Stimulated activated CD4-positive, alpha-beta T cell treated with anti-CD3 and anti-CD28 coated beads, Interleukin-15, amount 100 ng/mL, for 1 hour (primary cell): ENCODE measurements at places on chromosomes 16 and 17.

DNA sequence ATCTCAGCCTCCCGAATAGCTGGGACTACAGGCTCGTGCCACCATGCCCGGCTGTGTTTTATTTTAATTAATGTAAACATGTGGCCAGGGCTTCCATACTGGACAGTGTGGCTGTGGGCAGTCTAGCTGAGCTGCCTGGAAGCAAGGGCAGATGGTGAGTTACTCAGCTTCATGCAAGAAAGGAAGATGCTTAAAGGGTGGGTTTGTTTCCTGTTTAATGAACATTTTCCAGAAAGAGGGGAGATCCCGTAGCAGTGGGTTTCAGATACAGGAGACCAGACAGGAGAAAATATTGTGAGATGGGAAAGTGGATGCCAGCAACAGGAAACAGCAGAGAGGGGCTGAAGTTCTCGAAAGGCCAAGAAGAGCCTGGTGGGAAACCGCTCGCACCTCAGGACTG lies 7.3 kb downstream of the MAPK8IP3 start:
- no peak for DNase-seq

DNA sequence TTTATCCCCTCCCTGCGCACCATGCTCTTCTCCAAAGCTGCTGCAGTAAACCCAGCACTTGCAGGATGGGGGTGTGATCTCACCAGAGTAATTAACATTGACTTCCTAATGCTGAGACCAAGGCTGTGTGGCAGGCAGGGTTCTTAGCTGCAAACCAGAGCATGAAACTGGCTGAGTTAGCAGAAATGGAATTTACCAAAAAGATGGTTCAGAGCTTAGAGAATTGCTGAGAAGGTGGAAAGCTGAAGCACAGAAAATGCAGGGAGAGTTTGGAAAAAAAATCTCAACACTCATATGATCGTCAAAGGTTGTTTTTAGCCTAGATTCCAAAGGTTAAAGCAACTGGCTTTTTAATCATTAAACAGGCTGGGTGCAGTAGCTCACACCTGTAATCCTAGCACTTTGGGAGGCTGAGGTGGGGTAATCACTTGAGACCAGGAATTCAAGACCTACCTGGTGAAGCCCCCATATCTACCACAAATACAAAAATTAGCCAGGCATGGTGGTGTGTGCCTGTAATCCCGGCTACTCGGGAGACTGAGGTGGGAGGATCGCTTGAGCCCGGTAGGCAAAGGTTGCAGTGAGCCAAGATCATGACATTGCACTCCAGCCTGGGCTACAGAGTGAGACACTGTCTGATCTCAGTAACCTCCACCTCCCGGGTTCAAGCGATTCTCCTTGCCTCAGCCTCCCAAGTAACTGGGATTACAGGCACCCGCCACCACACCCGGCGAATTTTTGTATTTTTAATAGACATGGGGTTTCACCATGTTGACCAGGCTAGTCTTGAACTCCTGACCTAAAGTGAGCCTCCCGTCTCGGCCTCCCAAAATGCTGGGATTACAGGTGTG lies 6.0 kb upstream of the TXNDC11 start:
- DNase-seq = no peak

GRCh38 chr16:49701789-49702494 lies 154.0 kb downstream of the ZNF423 start:
- DNase-seq = no peak

DNA sequence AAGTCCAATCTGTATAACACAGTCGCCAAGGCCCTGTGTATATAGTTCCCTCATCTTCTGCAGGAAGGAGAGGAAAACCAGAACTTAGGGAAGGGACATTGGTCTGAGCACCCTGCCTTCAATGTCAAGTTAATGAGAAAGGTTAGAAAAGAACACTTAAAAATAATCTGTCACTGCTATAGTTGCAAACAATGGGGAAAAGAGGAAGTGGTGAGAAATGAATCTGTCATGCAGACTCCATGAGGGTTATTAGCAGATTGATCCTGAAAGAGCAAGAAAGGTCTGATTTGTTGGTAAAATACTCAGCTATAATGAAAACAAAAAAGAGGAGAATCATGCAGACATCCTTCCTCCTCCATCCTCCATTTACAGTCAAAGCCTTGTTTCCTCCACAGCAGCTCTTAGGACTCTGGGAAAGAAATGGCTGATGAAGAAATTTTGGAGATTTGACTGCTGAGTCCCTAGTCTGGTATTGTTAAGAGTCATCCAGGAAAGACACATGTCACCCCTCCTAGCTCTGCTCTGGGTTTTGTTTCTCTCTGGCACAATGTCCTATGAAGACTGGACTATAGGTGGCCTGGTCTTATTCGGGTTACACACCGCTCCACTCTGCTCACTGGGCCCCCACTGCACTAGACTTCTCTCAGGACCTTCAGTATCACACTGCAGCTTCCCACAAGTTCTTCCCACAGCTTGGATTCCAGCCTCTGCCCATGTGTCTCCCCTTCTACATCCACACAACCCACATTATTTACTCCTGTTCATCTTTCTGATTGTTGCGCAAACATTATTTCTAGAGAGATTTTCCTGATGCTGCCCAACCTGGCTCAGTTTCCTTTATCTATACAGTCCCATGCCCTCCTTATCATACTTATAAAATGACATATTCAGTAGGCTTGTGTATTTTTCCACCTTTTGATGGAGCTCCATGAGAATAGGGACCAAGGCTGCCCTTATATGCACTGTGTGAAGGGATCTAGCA lies 56.5 kb upstream of the XYLT1 start:
- DNase-seq = no peak

GRCh38 chr17:36937001-36937958 lies at the start of gene LHX1:
Gene LHX1 (plus strand): TSS chr17:36937475. CDS start chr17:36938198, 723 bp downstream.
- DNase-seq = no peak

- no peak for DNase-seq
Measured at GRCh38 chr16:72493716-72494415, 321.9 kb upstream of the PMFBP1 start.

- DNase-seq = no peak
Measured at GRCh38 chr17:970364-970763, 9.2 kb downstream of the NXN start.

DNA sequence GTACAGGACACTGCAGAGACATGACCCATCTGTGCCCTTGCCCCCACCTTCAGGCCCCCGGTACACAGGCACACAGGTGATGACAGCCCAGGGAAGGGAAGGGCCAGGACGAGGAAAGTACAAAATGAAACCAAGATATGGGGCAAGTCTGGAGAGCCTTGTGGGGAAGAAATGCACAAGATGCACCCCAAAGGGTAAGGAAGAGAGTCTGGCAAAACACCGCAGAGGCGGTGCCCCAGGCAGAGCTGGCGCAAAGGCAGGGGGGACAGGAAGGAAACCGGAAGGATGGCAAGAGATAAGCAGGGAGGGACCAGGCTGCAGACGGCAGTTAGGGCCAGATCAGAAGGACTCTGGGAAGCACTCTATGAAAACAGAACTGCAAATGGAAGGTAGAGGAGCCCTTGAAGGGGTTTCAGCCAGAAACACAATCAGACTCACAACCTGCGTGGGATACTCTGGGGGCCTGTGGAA lies 81.4 kb downstream of the SLC39A11 start:
- DNase-seq = no peak

- no peak for DNase-seq
Measured at GRCh38 chr16:86542756-86543750, 12.0 kb downstream of the MTHFSD start.

DNA sequence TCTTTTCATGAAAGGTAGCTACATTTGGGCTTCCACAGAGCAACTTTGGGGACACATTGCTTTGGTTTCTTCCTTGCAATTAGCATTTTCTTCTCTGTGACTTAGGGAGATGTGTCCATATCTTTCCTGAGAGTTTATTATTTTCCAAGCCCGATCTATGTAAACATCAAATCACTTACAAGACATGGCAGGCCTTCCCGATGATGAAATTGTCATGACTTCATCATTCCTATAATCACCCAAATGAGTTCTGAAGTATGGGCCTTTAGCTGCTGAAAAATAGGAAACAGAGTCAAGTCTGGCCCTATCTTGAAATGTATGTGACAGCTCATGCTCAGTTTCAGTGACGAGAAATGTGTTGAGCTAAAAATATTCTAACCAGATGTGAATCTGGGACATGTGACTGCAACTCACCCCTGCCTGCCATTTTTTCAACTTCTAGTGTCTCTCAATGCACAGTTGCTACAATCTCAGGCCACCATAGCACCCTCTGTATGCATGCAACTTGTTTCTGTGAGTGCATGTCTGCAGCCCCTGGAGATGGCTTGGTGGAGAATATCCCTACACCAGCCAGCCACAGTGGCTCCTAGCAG lies 199.6 kb upstream of the MAF start:
- DNase-seq = no peak

DNA sequence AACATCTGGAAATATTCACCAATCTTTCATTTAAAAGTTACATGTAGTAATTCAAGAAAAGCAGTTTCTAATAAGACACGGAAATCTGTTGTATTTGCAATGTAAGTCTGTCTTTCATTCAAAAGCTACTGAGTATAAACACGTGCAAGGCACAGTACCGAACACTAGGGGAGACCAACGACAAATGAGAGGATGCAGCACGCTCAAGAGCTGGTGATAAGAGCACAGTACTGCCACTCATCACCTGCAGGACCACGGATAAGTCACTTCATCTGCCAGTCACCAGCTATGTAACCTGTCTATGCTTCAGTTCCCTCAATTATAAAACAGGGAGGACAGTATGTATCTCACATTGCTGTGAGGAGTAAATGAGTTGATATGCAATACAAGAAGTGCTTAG lies 67.1 kb downstream of the CLEC18A start:
- DNase-seq = no peak

DNA sequence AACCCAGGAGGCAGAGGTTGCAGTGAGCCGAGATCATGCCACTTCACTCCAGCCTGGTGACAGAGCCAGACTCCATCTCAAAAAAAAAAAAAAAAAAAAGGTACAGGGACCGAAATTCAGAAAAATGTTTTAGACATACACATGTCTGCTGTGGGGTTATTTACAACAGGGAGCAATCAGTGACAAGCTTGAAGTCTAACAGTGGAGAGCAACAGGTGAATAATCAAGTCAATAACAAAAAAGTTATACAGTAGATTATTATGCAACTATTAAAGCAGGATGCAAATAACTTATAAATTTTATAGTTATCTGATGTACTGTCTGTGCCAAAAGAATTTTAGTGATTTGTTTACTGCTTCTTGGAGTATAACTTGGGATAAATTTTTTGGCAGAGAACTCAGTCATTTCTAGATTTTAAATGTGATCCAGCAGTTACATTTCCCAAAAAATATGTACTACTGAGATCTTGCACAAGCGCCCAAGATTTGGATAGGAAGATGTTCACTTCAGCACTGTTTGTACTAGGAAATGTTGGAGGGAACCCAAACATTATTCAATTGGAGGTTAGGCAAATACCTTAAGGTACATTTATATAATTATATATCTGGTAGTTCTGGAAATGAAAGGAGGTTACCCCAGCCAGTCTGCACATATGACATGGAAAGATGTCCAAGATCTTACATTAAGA lies 34.1 kb downstream of the EEF2K start:
- no peak for DNase-seq
